Psoas muscle (tissue), 8 donors: ENCODE measurements at places on chromosomes 13 and 19. TPM values are rescaled to one million over a fixed set of nuclear protein-coding genes. Genes with fewer than 3 reads are reported as not detected.

SHANK1 gene
- not detected for total RNA-seq

MUC16 gene
- total RNA-seq: 0.37 TPM

LACC1 gene
- 1.6 TPM for total RNA-seq

CD209 gene
- 13.8 TPM for total RNA-seq

C19orf85 gene
- total RNA-seq: not detected

CEACAM21 gene
- total RNA-seq: 0.21 TPM

FFAR3 gene
- total RNA-seq: 0.22 TPM

SHD gene
- 0.61 TPM for total RNA-seq

CACNG6 gene
- 33.1 TPM for total RNA-seq

LHFPL6 gene
- 22.6 TPM for total RNA-seq

CABP5 gene
- not detected for total RNA-seq

ZNF90 gene
- total RNA-seq: 0.29 TPM

ZNF763 gene
- total RNA-seq: 1.6 TPM

CCDC169 gene
- 0.48 TPM for total RNA-seq
